NCI-H1417 treated with DMSO at 0.1 percent for 48 hours (cell line): ENCODE measurements at places on chromosomes 16 and 17.

GRCh38 chr17:11545002-11545401 lies 53.3 kb upstream of the DNAH9 start:
- DNase-seq, result no peak

GRCh38 chr17:82348866-82349265 lies 10.2 kb upstream of the TEX19 start:
- DNase-seq, result no peak

DNA sequence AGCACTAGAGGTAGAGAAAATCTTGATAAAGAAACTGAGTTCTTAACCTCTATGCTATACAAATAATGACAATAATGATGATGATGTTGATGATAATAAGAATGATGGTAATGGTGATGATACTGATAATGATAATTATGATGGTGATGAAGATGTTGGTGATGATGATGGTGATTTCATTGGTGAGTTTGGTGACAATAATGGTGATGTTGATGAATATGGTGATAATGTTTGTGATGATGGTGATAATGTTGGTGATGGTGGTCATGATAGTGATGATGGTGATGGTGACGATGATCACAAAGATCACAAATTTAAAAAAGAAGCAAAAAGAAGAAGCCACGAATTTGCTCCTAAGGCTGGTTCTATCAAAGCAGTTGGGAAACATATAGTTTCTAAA lies 519.0 kb upstream of the C16orf82 start:
- DNase-seq, result no peak

DNA sequence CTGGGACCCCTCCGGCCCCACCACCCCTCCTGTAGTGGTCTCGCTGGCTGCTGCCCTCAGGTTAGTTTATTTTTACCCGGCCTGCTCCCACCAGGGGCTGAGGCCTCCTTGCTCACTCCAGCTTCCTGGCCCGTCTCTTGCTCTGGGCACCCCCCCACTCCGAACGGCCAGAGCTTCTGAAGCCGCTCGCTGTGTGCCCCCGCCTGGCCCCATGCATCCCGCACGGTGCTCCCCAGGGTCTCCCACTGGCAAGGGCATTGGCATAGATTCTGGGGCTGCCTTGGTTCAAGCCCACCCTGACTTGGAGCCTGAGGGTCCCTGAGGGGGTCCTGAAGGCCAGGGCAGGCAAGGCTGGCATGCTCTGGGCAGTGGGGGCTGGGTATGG lies 186.4 kb downstream of the SEC14L1 start:
- DNase-seq, result no peak

GRCh38 chr17:7572588-7573323 lies 6.7 kb upstream of the CD68 start:
- DNase-seq, result peak; percentile 85

GRCh38 chr16:1135459-1135825 lies 17.5 kb upstream of the CACNA1H start:
- no peak for DNase-seq

- no peak for DNase-seq
These were observed 444.0 kb downstream of the XYLT1 start for GRCh38 chr16:17026600-17027242.
